NCI-H510A treated with DMSO at 0.1 percent for 48 hours (cell line): ENCODE measurements at places on chromosomes 2 and 18.

DNA sequence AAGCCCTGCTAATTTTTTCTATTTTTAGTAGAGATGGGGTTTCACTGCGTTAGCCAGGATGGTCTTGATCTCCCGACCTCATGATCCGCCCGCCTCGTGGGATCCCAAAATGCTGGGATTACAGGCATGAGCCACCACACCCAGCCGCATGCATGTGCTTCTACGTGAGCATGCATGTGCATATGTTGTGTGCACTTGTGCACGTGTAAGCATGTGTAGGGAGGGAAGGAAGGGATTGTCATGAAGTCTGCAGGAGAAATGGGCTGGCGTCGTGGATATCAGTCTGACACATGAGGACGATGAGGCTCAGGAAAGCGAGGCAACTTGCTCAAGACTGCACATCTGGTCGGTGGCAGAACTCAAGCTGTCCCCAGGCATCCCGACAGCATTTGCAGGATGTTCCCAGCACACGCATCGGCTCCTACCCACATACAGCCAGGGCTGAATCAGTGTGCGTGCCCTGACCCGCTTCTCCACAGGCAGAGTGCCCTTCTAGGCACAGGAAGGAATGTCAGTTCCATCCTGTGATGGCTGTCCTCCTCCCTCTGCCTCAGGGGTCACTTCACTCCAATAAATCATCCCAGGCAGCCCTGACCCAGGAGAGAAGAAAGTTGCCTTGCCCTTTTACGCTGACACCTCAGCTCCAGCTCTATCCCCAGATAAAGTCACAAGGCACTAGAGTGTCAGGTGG lies 49.9 kb upstream of the SLC14A2 start:
- no peak for DNase-seq

DNA sequence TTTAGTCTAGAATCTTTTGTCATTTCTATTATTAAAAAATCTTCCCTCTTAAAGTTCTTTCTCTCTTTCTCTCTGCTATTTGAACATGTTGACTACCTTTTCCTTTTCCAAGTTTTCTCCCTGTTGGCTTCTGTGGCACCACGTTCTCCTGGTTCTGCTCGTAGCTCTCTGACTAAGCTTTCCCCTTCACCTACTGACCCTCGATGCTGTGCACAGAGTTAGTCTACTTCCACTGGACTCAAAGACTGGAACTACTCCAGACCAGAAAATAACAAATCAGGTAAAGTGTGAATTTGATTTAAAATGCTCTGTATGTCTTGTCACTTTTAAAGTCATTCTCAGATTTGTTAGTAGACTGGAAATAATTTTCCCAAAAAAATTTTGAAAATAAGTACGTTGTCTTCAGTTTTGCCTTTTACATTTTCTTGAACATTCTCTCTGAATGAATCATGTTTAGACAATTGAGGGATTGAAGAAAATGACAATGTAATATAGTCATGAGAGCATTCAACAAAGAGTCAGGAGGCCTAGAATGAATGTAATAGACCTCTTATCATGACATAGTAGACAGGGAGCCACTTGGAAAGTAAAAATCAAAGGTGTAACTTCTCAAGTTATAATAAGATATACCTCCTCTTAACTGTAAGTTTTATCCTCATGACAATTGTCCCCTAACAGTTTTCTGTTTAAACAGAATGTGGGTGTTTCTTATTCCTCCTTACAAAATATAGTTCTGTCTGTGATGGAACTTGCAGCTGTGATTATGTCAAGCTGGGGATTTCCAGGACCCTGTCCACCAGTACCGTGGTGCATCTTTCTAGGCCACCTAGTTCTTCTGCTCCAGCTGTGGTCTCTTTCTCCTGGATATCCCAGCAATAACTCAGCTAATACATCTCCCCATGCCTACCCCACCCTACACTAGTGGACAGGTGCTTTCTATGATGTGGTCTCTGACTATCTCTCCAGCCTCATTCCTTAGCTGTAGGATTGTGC lies 25.5 kb downstream of the ITPRID2 start:
- DNase-seq = no peak

DNA sequence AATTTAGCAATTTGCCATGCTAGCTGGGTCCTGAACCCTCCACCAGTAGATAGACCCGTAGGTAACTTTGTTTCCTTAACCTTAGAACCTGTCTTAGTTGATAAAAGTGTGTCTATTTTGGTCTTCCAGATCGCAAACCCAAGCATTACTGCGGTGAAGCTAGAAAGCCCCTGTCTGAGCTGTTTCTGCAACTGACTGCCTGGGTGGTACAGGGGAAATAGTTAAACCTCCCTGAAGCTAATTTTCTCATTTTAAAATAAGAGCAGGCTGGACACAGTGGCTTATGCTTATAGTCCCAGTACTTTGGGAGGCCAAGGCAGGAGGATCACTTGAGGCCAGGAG lies 101.7 kb upstream of the MSH2 start:
- DNase-seq = no peak

- DNase-seq = no peak
These were observed 211.6 kb downstream of the SEPTIN10 start for GRCh38 chr2:109402180-109402579.
